ENCODE measurements at places on chromosomes 2 and 18.
A peak's percentile ranks its signal among the peaks of the same experiment; 100 is the strongest.

DNA sequence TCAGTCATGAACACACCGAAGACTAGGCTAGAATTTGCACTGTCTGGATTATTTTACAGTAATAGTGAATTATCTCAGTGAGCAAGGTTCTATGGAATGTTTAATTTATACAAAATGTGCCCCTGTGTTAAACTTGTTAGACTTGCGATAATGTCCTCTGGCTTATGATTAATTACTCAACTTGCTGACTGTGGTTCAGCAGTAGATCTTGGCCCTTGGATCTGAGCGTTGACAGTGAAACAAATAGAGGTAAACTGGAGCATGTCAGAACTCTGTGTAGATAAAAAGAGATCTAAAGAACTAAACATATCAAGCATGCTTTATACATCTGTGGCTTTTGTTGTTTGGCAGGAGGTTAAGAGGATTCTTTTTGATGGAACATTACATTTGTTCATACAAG is 407.6 kb downstream of the DSEL start:
- DNase-seq: no peak

GRCh38 chr2:2664989-2665833 is 334.1 kb upstream of the MYT1L start:
- no peak for DNase-seq

- peak; percentile 53 for DNase-seq
Observed at GRCh38 chr2:157438863-157439823, 4.7 kb downstream of the CYTIP start.

GRCh38 chr2:223549215-223549614 is 52.9 kb downstream of the SCG2 start:
- DNase-seq: no peak

DNA sequence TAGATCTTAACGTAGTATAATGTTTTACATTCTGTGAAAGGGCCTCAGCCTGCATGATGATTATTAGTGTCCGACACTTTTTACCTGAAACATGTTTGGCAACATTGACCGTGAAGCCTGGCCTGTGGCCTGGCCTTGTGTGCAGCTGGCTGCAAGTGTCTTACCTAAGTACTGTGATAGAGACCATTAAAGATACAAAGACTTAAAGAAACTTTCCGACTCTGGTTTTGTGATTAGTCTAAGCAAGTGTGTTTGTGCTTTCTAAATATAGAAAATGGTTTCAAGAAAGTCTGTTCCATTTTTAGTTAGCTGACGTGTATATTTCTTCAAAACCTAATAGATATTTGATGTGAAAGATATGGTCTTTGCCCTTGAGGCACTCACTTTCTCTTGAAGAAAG is 601.8 kb downstream of the LRP1B start:
- DNase-seq: no peak

DNA sequence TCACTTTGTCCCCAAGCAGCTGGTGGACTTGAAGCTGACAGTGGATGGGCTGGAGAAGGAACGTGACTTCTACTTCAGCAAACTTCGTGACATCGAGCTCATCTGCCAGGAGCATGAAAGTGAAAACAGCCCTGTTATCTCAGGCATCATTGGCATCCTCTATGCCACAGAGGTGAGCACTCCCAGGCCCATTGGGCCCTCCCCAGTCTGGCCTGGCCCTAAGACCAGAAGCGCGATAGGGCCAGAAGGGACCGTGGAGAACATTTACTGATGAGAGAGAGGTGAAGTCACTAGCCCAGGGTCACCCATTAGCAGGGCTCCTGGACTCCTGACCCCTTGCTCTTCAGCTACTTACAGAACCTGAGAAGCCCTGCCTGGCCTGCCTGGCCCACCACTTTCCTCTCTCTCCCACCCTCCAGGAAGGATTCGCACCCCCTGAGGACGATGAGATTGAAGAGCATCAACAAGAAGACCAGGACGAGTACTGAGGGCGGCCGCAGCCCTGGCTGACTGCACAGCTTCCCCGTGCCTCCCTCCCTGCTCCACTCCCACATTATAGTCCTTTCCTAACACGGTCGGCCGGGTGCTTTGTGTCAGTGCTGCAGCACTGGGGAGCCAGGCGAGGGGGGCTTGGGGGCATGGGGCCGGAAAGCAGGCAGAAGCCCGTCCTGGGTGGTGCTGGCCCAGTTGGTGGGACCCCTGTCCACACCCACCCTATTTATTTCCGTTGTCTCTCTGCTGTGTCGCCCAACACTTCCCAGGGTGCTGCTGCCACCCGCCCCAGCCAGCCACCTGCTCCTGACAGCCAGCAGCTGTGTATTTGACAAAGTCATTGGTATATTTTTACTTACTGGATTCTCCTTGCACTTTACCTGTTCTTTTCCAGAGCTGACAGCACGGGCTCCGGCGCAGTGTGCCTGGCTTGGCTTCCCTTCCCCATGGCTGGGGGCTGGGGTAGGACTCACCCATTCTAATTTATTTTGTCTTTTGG is 6.6 kb upstream of the TMEM214 start:
- no peak for DNase-seq

DNA sequence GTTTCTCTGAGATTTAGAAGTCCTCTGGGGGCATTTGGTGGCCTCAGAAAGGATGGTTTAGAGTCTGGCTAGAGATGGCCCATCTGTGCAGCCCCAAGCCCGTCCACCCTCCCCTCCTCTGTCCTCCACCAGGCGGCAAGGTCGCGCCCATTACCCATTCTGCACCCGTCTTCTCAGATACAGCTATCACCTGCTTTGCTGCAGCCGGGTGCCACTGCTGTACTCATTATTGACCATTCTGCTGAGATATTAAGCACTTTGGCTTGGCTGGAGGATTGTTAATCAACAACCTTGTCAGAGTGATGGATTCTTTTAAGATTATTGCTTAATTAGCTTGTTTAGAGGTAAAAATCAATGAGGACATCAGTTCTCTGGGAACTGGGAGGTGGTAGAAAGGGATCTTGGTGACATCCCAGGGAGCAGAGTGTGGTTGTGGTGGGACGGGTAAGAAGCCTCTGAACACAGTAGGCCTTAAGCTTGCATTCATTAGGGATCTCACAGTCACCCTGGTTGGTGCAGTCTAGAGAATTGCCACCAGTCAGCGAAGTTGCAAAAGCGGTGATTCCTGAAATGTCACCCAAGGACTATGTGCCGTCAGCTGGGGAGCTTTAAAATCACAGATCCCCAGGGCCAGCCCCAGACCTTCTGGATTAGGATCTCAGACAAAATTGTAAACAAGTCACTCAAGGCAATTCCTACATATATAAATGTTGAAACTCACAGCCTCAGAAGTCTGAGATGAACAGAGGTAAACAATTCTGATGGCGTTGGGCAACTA is 90.9 kb downstream of the CAPN13 start:
- DNase-seq: no peak

DNA sequence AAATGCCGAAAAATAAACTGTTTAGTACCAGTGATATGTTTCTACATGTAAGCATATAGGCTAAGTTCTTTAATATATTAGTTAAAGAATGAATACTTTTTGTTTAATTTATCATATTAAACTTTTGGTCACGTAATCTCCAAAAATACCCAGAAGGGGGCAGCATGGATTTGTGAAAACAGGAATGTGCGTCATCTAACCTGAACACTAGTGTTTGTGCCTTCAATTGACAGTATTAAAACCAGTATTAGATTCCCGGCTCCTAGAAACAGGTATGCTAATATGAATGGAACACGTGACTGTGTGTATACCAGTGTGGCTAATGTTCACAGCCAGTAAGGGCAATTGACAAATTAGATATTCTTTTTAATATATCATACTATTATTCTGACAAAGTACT is 51.8 kb downstream of the WDR7 start:
- DNase-seq: no peak

DNA sequence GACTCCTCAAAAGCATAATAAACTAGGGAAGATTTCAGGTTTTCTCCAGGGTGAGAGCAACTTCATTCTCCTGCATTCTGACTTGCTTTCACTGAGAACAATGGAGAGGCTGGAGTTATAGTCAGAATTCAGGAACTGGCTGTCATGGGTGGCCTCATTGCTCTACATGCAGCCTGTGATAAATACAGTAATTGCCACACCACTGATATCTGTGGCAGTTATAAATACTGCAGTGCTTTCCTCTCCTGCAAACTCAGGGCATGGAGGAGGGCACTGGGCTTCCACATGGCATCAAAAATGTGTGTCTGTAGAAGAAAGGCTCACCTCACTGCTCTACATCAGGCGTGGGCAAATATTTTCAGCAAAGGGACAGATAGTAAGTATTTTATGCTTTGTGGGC is 510.2 kb downstream of the ZNF516 start:
- DNase-seq: no peak

- DNase-seq: no peak
Observed at GRCh38 chr2:191691898-191692297, 14.0 kb downstream of the NABP1 start.

- no peak for DNase-seq
Observed at GRCh38 chr18:57544936-57545660, 41.4 kb downstream of the FECH start.

DNA sequence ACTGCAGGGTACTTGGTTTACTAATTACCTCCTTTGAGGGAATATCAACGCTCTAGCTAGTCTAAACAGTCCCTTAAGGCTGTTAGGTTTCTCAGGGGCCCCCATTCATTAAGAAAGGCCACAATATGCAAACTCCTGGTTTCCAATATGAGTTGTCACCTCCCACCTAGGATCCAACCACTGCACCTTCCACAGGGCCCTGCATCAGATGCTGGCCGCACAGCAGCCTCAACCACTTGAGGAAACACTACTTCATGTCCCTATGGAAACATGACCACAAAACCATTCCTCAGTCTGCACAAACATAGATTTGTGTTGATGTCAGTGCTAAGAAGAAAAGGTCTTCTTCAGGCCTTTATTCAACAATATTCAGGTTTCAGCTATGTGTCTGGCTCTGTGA is 40.9 kb downstream of the STAT4 start:
- DNase-seq: no peak

- no peak for DNase-seq
Observed at GRCh38 chr2:14937336-14937735, 304.8 kb downstream of the LRATD1 start.

DNA sequence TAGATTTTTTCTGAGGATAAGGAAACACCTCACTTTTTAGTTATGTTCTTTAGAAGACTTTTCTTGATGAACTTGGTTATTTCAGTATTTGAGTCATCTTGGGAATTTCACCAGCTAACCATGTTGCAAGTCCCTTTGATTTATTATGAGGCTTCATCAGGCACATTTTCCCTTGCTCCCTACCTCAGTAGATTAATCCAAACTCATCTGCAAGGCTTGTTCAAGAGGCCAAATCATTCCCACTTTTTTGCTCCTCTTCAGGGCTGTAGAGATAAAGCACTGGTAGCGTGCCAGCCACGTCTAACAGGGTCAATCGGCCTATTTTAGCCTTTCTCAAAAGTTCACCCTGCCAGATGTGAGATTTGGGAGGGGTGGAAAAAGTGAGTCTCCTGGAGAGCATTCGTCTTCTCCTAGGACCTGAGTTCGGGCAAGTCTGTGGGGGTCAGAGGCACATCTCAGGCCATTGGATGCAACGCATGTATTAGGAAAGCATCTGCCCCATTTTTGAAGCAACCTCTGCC is 120.3 kb downstream of the RDH14 start:
- DNase-seq: no peak

GRCh38 chr18:54558609-54559585 is 32.1 kb upstream of the DYNAP start:
- no peak for DNase-seq

DNA sequence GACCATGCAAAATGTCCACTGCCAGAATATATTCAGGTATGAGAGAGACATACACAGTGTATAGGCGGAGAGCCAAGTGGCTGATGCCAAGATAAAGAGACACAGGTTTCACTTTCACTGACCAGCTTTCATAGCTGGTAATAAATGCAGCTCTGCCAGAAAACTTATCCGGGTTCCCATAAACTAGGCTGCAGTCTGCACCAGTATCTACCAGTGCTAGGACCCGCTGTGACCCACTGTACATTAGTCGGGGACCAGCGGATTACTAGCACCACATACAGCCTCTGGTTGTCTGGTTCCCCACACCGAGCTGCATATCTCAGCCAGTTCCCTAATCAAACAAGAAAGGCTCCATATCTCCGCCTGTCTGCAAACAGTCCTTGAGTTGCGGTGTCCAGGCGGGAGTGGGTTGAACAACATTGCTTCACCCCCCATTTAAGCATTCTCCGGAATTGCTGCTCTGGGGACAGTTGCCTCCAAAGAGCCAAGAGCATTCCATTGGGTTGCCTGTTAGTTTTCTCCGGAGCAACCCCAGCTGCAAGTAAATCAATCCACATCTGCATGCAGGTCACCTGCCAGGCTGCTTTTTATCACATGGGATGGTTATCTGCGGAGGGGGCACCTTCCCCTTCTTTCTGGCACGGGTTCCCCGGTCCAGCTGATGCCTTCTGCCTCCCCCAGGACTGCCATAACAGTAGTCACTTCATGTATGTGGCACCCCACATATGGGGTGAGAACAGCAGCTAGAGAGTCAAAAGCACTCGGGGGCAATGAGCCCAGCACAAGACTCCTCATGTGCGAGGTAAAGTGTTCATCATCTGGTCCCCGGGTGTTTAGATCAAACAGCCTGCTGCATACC is 18.0 kb upstream of the KLHL23 start:
- DNase-seq: no peak

- DNase-seq: no peak
Observed at GRCh38 chr2:60353863-60354262, 199.6 kb downstream of the BCL11A start.

DNA sequence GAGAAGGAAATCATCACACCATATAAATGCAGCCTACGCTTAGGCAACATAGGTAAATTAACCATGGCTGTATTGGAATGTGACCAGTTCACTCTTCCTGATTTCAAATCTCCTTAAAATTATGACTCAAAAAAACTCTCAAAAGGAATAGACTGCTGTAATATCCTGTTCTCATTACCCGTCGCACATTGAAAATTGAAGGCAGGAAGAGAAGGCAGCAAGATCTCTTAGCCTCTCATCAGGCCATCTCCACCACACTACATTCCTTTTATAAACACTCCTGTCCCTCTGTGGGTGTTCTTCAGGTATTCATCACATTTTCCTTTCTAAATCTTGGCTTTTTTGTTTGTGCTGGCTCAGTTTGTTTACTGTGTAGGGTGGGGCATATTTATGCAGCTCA is 83.2 kb downstream of the PPP1R1C start:
- DNase-seq: no peak
